ENCODE measurements at places on chromosomes 1 and 21. TPM values are rescaled to one million over a fixed set of nuclear protein-coding genes. Genes with fewer than 3 reads are reported as not detected.

The LRRN2 gene
- total RNA-seq: 0.05 TPM

The CALML6 gene
- 0.59 TPM for total RNA-seq

The TMEM51 gene
- total RNA-seq: 0.14 TPM

DNA sequence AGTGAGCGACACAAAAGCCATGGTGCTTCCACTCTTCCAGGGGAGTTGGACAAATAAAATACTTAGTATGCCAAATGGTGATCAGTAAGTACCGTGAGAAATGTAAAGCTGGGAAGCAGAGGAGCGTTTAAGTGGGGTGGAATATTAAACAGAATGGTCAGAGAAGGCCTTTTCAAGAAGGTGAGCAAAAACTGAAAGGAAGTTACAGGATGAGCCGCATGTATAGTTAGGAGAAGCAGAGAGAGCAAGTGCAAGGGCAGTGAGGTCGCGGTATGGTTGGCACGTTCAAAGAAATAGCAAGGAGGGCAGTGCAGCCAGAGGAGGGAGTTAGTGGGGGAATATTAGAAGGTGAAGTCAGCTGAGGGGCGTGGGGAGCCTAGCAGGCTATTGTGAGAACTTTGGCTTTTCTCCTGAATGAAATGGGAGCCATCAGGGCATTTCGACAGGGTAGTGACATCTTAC, 748 bp upstream of the ATP6V0B start:
- H3K4me3 ChIP-seq: peak overlapping the region; percentile 91
- H3K4me1 ChIP-seq: peaks cover 53% of the 10 kb centered on the region
- DNase-seq: no peak
- peak overlapping the region; percentile 86 for H3K27ac ChIP-seq
- peaks cover 51% of the 10 kb centered on the region for H3K36me3 ChIP-seq
- H3K27me3 ChIP-seq: no peaks in the 10 kb centered on the region

GRCh38 chr1:208855403-208855802, 611.2 kb upstream of the PLXNA2 start:
- H3K4me3 ChIP-seq: no peak overlapping the region
- H3K27ac ChIP-seq: no peak overlapping the region
- H3K4me1 ChIP-seq: no peaks in the 10 kb centered on the region
- DNase-seq: no peak
- H3K36me3 ChIP-seq: no peaks in the 10 kb centered on the region

- no peak for DNase-seq
- no peaks in the 10 kb centered on the region for H3K27me3 ChIP-seq
- H3K36me3 ChIP-seq: peaks cover 6% of the 10 kb centered on the region
Measured at GRCh38 chr1:200670242-200671118, 773 bp upstream of the DDX59 start.

GRCh38 chr1:203098445-203098844, 12.6 kb upstream of the MYOG start:
- H3K4me1 ChIP-seq: no peaks in the 10 kb centered on the region
- H3K36me3 ChIP-seq: no peaks in the 10 kb centered on the region
- no peak overlapping the region for H3K27ac ChIP-seq
- DNase-seq: no peak
- H3K27me3 ChIP-seq: peaks cover 30% of the 10 kb centered on the region

DNA sequence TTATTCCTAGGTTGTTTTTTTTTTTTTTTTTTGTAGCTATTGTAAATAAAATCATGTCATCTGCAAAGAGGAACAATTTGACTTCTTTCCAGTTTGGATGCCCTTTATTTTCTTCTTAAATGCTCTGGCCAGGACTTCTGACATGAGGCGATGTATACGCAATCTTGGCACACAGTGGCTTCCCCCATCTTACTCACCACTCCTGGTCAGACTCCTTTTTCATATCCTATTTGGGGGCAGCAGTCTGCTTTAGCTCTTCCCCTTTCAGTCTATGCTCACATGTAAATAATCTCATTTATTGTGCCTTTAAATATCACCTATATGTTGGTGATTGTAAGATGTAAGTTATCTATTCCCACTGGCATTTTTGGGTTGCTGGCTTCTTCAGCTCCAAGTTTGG, 56.1 kb downstream of the SLAMF6 start:
- H3K27me3 ChIP-seq: no peaks in the 10 kb centered on the region
- no peak overlapping the region for H3K4me3 ChIP-seq
- no peak for DNase-seq
- peaks cover 12% of the 10 kb centered on the region for H3K36me3 ChIP-seq

DNA sequence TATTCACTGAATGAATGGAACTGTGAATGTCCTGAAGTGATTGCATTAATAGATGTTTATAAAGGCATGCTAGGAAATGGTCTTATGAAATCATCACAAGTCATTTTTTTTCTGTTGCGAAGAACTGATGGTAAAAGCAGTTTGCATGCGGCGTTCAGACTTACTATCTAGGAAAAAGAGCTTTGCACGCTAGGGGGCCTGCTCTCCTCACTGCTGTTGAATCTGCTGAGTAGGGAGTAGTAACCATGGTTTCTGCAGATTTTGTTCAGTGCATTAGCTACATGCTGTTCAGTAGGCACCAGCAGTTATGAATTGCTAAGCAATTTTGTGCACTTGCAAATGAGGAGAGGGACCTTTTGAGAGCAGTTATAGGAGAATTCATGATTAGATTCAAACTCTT, 57.9 kb downstream of the CENPF start:
- H3K36me3 ChIP-seq: peaks cover 83% of the 10 kb centered on the region
- H3K27me3 ChIP-seq: no peaks in the 10 kb centered on the region
- H3K27ac ChIP-seq: no peak overlapping the region
- peak; percentile 62 for DNase-seq
- peaks cover 5% of the 10 kb centered on the region for H3K4me1 ChIP-seq
- no peak overlapping the region for H3K4me3 ChIP-seq

GRCh38 chr21:39915881-39916280, 48.6 kb downstream of the PCP4 start:
- no peaks in the 10 kb centered on the region for H3K27me3 ChIP-seq
- DNase-seq: no peak
- H3K27ac ChIP-seq: no peak overlapping the region

DNA sequence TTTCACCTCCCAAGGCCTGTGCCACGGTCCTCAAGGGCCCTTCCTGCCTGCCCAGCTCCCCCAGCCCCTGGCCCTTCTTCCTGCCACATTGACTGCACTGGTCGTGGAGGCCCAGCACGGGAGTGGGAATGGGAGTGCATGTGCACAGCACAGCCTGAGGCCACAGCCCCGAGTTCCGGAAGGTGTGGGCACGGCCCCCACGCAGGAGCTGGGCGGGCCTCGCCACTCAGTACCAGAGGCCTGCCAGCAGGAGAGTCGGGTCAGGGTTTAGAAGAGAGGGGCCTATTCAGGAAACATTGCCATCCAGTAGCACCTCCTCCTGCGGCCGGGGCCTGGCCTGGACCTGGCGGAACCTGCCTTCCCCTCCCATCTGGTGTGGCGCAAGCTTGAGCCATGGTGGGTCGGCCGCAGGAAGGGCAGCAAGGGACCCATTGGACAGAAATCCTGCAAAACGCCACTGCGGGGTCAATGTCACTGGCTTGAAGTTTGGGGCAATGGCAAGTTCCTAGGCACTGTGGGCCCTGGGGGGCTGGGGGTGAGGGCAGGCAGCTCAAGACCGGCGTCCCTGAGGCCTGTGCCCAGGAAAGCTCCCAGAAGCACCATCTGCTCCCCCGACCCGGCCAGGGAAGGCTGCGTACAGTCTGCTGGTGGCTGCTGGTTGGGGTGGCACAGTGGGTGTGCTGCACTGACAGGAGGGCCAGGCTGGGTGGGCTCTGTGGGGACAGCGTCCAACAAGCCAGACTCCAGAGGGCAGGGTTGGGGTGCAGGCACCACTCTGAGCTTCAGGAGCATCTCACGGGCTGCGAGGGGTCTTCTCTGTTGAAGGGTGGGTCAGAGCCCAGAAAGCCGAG, 1.8 kb upstream of the TMEM52 start:
- H3K4me3 ChIP-seq: peak overlapping the region; percentile 7
- DNase-seq: no peak
- H3K27me3 ChIP-seq: peaks cover 2% of the 10 kb centered on the region
- no peak overlapping the region for H3K27ac ChIP-seq
- peaks cover 3% of the 10 kb centered on the region for H3K4me1 ChIP-seq

DNA sequence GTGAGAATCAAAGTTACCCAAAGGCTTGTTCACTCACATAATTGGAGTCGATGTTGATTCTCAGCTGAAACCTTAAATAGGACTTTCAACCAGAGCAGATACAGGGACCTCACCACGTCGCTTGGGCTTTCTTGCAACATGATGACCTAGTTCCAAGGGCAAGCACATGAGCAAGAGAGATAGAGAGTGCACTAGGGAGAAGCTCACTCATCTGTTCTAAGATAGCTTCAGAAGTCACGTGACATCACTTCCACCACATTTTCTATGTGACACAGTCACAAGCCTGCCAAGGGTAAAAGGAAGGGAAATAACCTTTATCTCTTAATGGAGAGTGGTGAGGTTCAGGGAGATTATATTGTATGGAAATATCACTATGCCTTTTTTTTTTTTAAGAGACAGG, 470.1 kb upstream of the PLXNA2 start:
- H3K27ac ChIP-seq: no peak overlapping the region
- no peaks in the 10 kb centered on the region for H3K36me3 ChIP-seq
- H3K27me3 ChIP-seq: no peaks in the 10 kb centered on the region
- DNase-seq: no peak
- no peak overlapping the region for H3K4me3 ChIP-seq

GRCh38 chr1:247536340-247536739, at the start of gene OR2C3:
TSS of gene OR2C3 (minus strand) at chr1:247536440. CDS start at chr1:247532511, 3,929 bp downstream.
- no peak within 1 kb of the TSS for H3K27ac ChIP-seq
- H3K27me3 ChIP-seq: no peaks in the 10 kb centered on the region

GRCh38 chr1:208559597-208560329, 315.6 kb upstream of the PLXNA2 start:
- no peaks in the 10 kb centered on the region for H3K4me1 ChIP-seq
- DNase-seq: no peak
- no peaks in the 10 kb centered on the region for H3K27me3 ChIP-seq
- H3K27ac ChIP-seq: no peak overlapping the region
- no peaks in the 10 kb centered on the region for H3K36me3 ChIP-seq

DNA sequence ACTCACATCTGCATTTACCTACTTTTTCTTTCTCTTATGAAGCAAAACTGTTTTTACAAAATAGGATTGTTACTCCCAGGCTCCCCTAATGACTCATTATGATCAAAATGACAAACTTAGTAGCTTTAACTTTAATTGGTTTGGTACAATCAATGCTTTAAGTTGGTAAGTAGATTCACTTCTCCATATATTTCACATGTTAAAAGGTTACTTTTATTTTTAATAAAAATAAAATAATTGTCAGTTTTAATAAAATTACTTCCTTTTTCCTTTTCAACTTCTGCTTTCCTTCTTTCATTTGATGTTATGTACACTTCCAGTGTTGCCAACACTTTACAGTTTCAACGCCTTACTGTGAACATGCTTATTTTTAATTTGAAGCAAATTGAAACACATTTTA, 477.6 kb downstream of the SETD4 start:
- H3K4me1 ChIP-seq: peaks cover 12% of the 10 kb centered on the region
- H3K36me3 ChIP-seq: no peaks in the 10 kb centered on the region
- H3K27ac ChIP-seq: no peak overlapping the region

DNA sequence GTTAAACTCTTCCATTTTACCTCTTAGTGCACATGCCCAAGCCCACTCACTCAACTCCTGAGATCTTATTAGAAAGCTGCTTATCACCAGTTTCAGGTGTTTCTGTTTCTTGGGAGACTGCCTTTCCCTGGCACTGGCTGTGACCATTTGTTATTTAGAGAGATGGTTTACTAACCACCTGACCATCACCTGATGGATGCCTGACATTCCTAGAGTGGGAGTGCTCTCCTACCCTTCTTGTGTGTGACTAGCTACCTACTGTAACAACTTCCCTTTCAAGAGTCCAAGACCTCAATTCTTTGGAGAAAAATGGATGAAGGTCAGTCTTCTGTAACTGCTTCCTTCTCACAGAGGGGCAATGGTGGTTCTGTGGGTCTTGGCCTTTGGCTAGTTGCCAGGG, 755.2 kb upstream of the ADAMTS5 start:
- H3K27ac ChIP-seq: no peak overlapping the region
- H3K4me3 ChIP-seq: no peak overlapping the region
- DNase-seq: no peak
- no peaks in the 10 kb centered on the region for H3K27me3 ChIP-seq

- DNase-seq: no peak
- H3K27me3 ChIP-seq: peaks cover 20% of the 10 kb centered on the region
- H3K36me3 ChIP-seq: no peaks in the 10 kb centered on the region
- H3K27ac ChIP-seq: no peak overlapping the region
Measured at GRCh38 chr1:91900562-91900961, 14.6 kb upstream of the TGFBR3 start.

GRCh38 chr1:67939942-67940341, 106.7 kb upstream of the GNG12 start:
- H3K4me1 ChIP-seq: no peaks in the 10 kb centered on the region
- H3K27me3 ChIP-seq: peaks cover 3% of the 10 kb centered on the region
- no peak overlapping the region for H3K4me3 ChIP-seq
- H3K36me3 ChIP-seq: no peaks in the 10 kb centered on the region
- H3K27ac ChIP-seq: no peak overlapping the region

GRCh38 chr1:236865818-236866155, 70.7 kb downstream of the MTR start:
- peaks cover 52% of the 10 kb centered on the region for H3K36me3 ChIP-seq
- H3K27me3 ChIP-seq: no peaks in the 10 kb centered on the region
- H3K27ac ChIP-seq: no peak overlapping the region
- no peak overlapping the region for H3K4me3 ChIP-seq

DNA sequence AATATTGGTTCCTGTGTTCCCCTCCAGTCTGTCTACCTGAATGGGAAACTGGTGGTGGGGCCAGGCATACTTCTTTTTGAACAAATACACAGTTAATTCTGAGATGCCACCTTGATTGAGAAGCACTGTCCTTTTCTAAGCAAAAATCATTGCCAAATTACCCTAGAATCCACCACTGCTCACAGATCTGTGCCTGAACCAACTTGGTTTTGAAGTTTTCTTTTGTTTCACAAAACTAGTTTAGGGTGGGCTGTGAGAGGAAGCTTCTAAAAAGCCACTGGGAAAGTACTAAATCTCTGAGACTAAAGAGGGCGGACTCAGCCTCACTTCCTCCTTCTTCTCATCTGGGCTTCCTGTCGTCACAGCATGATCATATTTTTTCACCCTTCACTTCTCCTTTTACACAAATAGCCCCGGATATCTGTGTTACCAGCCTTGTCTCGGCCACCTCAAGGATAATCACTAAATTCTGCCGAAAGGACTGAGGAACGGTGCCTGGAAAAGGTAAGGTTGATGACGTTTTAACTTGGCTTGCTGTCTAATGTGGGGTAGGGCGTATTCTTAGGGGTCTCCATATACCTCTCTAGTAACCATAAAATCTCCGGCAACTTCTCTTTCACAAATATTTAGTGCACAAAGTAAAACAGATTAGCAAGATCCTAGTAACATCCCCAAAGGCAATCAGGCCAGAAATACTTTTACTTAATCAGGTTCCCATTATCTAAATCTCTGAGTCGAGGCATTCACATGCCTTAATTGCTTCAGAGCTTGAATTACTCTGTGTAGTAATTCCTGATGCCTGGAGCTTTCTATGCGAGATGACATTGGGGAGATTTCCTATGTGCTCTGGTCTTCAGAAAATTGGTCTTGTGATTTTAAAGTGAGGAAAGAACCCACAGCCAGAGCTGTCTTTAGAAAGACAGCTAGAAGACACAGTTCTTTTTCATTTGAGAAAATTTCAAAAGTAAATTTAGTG, at the start of gene CD53:
TSS of gene CD53 (plus strand) at position 404 of the 976 bp plus-strand sequence. CDS start 18,261 bp downstream, outside the sequence.
- peaks cover 26% of the 10 kb centered on the region for H3K36me3 ChIP-seq
- peak; percentile 87 for DNase-seq
- no peaks in the 10 kb centered on the region for H3K27me3 ChIP-seq
- peak within 1 kb of the TSS; percentile 97 for H3K27ac ChIP-seq
- H3K4me1 ChIP-seq: peaks cover 34% of the 10 kb centered on the region

- no peak for DNase-seq
- H3K4me3 ChIP-seq: no peak within 1 kb of the TSS
- no peaks in the 10 kb centered on the region for H3K36me3 ChIP-seq
Measured at GRCh38 chr1:207032528-207033017, at the start of gene C1orf116. TSS of gene C1orf116 (minus strand) at chr1:207032756. CDS start at chr1:207027598, 5,158 bp downstream.

All from activated CD4-positive, alpha-beta T cell treated with anti-CD3 and anti-CD28 coated beads, Interleukin-2, amount 10 ng/mL, durations not matched to agents 24 days and 14 days (primary cell).